Activated T-cell treated with anti-CD3 and anti-CD28 coated beads, Interleukin-2, amount 50 U/mL, for 24 hours (primary cell): ENCODE measurements at places on chromosomes 16 and 17.

GRCh38 chr17:43905985-43906852 is 1.1 kb downstream of the MPP2 start:
- peak; percentile 55 for DNase-seq

GRCh38 chr17:32915245-32915644 is 12.7 kb upstream of the TMEM98 start:
- DNase-seq = no peak

GRCh38 chr17:795276-795675 is 13.1 kb downstream of the MRM3 start:
- DNase-seq = no peak

- no peak for DNase-seq
Measured at GRCh38 chr16:56298116-56298515, 106.8 kb downstream of the GNAO1 start.

GRCh38 chr17:79082311-79083190 is 7.9 kb downstream of the ENGASE start:
- DNase-seq = peak; percentile 61

DNA sequence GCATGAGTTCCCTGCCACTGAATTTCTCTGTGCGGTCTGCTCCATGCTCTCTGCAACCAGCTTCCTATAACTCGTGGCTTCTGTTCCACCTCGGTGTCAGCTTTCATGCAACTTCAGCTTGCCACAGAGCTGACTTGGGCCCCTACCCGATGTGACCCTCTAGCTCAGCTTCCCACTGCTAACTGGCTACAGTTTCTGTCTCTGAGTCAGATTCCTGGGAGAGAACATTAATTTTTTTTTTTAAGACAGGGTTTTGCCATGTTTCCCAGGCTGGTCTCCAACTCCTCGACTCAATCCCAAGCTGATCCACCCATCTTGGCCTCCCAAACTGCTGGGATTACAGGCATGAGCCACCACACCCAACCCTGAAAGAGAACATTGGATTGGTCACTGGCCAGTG is 35.5 kb upstream of the PSMD7 start:
- DNase-seq = no peak
